ENCODE measurements at places on chromosomes 7 and 10.

DNA sequence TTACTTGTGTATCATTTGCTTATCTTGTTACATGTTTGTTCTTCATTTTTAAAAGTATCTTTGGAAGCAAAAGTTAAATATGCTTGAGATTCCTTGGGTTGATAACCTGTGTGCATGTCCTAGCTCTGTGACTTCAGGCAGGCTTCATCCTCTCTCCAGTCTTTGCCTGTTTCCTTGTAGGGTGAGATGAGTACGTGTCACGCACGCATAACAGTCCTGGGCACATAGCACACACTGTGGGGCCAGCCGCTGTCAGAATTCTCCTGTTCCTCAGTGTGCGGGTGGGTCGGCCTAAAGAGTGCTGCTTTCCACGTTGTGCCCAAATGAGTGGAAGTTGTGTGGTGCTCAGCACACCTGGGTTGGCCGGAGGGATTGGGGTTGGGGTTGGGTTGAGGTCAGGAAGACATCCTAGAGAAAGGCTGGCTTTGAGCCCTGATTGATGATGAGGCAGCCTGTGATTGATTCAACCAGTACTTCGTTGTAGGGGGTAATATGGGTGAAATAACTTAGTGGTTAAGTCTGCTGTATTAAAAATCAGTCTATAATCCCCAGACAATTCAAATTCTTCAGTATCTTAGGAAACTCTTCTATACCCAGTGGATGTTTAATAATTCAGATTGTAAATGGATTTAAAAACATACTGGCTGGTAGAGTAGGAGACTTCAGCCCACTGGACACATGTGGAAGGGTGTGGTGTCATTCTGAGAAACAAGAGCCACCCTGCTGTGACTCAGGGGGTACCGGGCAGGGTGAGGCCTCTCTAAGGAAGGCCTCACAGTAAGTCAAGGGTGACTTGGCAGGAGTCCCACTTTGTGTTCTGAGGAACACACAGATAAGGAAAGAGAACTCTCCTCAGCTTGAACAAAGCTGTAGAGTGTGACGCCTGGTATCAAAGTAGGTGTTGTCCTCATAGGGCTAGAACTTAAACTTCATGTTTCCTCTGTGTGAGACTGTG lies 54.8 kb downstream of the DAGLB start:
- no peak for DNase-seq

GRCh38 chr10:52256832-52257691 lies 57.0 kb upstream of the DKK1 start:
- DNase-seq: no peak

- no peak for DNase-seq
These were observed 224.4 kb downstream of the NEBL start for GRCh38 chr10:20672741-20673140.

DNA sequence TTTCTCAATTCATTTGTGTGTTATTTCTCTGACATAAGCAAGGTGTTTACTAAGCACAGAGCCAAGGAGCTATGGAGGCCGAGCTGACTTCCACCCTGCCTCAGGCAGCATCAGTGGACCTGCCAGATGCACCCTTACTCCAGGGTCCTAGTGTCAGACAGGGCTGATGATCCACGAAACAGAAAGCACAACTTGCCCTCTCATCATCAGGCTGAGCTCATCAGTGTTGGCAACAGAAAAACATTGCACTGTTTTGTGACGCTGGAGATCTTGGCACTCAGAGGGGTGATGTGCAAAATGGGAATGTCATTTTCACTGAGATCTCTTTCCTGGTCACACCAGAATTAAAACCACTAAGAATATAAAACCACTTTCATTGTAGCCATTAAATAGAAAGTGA lies 201.8 kb downstream of the GLI3 start:
- no peak for DNase-seq

GRCh38 chr10:69641261-69641980 lies 11.4 kb downstream of the FAM241B start:
- DNase-seq: no peak

GRCh38 chr7:31652063-31652326 lies 35.0 kb upstream of the PPP1R17 start:
- DNase-seq: no peak

Data from stimulated activated CD8-positive, alpha-beta memory T cell treated with anti-CD3 and anti-CD28 coated beads, Interleukin-4, amount 100 ng/mL, for 1 hour (primary cell).